ENCODE measurements at places on chromosomes 6 and 20.

GRCh38 chr6:18186033-18186432 is 30.8 kb downstream of the KDM1B start:
- DNase-seq = no peak

DNA sequence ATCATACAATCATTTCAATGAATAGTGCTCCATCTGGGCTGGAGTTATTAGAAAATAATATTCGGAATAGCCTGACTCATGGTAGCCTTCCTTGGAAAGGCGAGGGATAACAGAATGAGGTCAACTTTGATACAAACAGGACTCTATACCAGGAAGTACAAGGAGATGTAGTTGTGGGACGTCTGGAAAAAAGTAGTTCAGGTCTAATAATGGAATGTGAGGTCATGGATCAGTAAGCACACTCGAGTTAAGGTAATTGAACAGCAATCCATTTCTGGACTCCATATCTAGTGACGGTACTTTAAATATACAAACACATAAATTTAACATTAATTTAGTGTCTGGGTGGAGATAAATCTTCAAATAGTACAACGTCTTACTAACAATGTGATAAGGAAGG is 1204.0 kb upstream of the ADGRB3 start:
- no peak for DNase-seq

GRCh38 chr6:27290065-27290849 is 21.8 kb downstream of the POM121L2 start:
- DNase-seq = no peak

GRCh38 chr6:18962361-18962905 is 575.3 kb downstream of the RNF144B start:
- DNase-seq = no peak

DNA sequence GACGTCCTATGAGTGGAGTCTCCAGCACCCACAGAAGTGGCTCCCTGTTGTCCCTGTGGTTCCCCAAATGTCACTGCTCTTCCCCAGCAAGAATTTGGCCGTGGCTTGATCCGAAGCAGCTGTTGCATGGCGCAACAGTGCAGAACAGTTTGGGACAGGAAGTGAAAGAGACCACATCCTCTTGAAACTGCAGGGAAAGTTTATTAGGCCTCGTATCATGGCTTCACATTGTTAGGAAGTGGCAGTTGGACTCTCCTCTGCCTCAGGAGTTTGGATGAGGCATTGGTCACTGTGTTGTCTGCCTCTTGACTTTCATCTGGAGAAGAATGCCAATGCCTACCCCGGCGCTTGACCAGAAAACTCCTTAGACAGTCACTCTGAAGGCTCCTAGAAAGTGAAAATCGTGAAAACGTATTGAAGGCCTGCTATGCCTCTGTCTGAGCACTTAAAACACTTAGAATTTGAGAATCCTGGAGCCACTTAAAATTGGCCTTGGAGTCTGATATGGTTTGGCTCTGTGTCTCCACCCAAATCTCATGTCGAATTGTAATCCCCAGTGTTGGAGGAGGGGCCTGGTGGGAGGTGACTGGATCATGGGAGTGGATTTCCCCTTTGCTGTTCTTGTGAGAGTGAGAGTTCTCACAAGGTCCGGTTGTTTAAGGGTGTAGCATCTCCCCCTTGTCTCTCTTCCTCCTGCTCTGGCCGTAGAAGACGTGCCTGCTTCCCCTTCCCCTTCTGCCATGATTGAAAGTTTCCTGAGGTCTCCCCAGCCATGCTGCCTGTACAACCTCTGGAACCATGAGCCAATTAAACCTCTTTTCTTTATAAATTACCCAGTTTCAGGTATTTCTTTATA is 334.9 kb upstream of the JARID2 start:
- DNase-seq = no peak

- DNase-seq = no peak
Measured at GRCh38 chr20:23404196-23404595, 17.1 kb downstream of the NAPB start.

GRCh38 chr20:59131551-59132285 is 31.9 kb upstream of the ZNF831 start:
- DNase-seq = no peak

GRCh38 chr6:149228311-149228955 is 89.1 kb upstream of the TAB2 start:
- DNase-seq = no peak

DNA sequence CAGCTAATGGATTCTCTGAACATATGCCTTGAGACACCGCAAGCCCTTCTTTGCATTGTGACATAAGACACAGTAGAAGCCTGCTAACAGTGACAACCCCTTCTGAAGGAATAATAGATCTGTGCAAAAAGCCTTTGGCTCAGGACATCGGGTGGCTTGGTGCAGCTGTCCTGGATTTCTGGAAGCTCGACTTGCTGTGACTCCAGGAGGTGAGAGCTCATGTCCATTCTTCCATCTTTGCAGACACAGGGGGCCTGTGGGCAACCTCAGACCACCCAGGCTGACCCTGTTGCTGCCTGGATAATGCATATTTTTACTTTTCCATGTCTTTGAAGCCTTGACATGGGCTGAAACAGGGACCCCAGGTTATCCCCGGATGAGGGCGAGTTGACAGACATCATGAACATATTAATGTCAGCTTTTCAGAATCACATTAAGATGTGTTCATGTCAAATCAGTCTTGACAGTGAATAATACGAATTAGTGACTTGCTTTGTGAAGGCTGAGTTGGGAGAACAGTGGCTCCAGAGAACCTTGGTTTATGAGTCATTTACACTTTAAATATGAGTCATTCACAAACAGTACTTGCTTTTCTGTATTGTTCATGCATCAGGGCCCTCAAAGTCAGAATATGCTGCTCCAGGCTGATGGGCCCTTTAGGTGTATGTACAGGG is 66.8 kb upstream of the IYD start:
- peak; percentile 13 for DNase-seq

GRCh38 chr20:57611586-57612311 is 8.5 kb downstream of the ZBP1 start:
- no peak for DNase-seq

DNA sequence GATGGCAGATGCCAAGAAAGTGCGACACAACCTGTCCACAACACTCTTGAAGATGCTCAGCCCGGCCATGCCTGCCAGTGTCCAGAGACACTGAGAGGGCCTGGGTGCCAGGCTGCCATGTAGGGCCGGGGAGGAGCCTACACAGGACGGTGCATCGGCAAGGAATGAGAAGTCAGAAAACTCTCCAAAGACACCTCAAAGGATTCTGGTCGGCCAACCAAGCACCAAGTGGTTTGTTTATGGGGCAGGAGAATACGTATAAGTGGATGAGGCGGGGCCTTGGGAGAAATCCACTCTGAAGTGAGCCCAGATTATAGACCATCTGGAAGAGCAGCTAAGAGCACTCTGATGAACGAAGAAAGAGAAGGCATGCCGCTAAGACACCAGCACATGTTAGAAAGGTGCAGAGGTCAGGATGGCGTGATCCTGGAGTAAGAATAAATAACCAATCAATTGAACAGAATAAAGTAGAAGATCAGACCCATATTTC is 120.7 kb upstream of the FOXQ1 start:
- DNase-seq = no peak
